ENCODE measurements at places on chromosomes 12 and 14.

DNA sequence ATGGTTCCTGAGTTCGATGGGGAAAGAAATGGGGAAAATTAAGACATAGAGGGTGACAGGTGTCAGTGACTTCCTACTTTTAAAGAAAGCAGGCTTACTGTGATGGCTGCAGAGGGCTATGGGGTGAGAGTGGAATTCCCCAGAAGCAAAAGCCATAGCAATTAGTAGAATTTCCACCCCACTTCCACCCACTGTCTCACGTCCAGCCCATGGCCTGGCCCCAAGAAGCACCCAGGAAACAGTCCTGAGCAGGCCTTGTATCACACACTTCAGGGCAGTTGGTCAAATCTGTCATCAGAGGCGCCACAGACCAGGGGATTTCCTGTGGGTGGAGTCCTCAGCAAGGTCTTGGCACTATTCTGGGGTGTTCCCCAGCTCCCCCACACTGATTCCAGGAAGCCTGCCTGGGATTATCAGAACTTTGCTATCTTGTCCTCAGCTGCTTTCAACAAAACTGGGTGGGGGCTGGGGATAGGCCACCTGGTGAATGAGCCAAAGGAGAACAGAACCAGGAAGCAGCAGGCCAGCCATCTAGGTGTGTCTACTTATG lies 120.1 kb upstream of the CCND2 start:
- DNase-seq: no peak

GRCh38 chr12:88351146-88351545 lies 209.0 kb downstream of the TMTC3 start:
- no peak for DNase-seq

DNA sequence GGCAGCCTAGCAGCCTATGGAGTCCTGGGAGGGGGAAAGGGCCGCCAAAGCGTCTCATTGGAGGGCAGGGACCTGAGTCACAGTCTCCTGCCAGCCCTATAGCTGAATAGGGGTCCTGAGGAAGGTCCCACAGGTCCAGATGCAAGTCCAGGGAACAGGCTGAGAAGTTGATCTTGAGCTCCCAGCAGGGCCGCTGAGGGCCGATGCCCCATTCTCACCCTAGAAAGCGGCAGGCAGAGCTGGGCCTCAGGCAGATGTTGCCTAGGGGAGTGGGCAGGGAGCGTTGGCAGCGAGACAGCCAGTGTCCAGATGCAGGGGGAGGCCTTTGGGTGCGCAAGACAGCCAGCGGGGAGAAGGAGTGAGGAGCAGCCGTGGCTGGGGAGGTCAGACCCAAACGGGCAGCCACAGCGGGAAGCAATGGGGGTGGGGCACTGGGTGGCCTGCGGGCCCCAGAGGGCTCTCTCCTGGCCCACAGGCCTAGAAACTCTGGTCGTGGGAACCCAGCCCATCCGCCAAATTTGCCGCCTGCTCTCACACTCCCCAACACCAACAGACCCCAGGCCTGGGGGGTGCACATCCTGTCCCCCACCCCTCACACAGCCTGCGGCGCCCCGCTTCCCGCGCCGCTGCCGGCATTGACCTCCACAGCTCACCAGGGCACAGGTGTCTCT lies 1.1 kb downstream of the HDAC7 start:
- DNase-seq: no peak

- DNase-seq: no peak
Observed at GRCh38 chr12:113479590-113480335, 8.1 kb upstream of the LHX5 start.

GRCh38 chr12:124445121-124445718 lies 122.2 kb downstream of the NCOR2 start:
- no peak for DNase-seq

DNA sequence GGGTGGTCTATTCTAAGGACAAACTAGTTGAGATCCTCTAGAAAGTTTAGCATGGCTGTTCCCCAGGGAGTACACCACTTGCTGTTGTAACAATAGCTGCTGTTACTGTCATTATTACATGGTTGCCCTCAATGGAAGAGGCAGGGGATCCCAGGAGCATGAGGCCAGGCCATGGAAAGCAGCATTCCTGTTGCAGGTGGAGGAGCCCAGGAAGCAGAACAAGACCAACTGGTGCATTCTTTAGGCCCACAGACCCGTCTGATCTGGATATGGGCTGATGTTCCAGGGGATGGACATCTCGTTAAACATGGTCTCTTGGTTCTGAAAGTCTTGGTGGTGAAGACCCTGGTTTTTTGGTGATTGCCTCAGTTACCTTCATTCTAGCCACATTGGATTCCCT lies 109.2 kb upstream of the WSCD2 start:
- no peak for DNase-seq

- no peak for DNase-seq
Observed at GRCh38 chr12:65613692-65614091, 210.6 kb upstream of the HMGA2 start.

DNA sequence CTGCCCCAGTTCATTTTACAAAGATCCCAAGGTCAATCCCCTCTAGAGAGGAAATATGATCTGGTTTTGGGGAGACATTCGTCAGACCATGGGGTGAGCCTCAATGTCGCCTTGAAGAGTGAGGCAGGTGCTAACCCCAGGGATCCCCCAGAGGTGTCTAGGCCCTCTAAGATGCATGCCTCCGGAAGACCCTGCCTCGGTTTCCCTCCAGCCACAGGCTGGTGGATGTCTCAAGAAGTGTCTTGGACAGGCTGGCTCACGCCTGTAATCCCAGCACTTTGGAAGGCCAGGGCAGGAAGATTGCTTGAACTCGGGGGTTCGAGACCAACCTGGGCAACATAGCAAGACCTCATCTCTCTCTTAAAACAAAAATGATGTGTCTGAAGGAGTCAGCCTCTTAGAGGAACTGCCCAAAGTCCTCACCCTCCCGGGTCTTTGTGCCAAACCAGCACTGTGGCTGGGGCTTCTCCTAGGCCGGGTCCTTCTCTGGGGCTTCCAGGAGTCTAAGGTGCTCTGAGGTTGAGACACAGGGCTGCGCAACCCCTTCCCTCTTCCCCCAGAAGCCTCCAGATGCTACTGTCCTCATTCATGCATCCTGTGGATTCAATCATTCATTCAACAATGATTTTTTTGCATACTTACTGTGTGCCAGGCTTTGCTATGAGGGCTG lies 24.7 kb upstream of the BEGAIN start:
- no peak for DNase-seq

DNA sequence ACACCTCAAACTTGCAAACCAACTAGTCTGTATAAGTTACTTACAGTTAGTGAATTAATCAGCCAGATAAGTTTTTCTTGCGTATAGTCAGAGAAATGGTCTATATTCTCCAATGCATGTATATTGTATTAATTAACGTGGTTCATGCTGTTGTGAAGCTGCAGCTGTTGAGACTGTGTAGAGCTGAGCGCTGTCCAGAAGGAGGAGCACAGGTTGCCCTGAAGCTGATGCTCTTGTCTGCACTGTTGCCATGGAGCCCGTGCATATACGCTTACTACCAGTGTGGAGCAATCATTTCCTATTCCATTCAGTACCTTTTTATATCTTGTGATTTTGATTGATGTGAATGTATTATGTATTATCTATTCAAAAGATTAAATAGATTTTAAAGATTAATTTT lies 74.3 kb upstream of the ARID2 start:
- DNase-seq: no peak

- DNase-seq: no peak
Observed at GRCh38 chr12:75212072-75212471, 2.4 kb upstream of the KCNC2 start.

DNA sequence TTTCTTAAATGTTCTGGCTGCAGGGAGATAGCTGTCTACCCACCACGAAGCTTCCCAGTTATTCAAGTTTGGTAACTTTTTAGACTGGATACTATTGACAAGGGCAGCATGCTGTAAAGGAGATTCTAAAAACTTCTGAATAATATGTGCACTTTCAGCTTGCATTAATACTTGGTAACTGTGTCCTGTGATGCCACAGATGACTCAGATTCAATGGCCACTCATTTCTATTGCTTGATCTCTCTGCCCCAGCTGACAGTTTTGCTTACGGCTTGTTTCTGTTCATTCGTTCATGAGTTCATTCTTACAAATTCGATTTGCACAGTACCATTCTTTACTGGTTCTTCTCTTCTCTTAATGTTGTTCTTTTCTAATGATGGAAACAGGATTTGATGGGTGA lies 142.8 kb downstream of the PELI2 start:
- no peak for DNase-seq

- DNase-seq: no peak
Observed at GRCh38 chr12:19461999-19462398, 22.7 kb downstream of the AEBP2 start.

DNA sequence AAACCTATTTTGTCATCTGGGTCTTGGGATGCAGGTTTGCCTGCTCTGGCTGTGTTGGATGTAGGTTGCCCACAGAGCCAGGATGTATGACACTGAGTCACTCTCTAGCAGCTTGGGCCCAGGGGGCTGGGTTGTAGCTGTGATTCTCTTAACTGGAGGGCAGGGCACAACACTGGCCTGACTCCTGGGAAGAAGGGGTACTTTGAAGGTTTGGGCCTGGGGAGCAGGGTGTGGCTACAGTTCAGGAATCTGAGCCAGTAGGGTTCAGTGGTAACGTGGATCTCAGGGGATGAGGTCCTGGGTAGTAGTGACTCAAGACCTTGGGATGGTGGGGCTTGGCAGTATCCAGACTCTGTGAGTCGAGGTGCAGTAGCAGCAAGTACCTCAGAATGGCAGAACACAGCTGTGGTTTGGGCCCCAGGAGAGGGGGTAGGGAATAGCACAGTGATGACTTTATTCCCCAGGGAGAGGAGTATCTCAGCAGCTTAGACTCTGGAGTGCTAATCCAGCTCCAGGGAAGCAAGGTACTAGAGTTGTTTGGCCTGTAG lies 25.7 kb downstream of the TBC1D15 start:
- DNase-seq: no peak

GRCh38 chr14:92846162-92846897 lies 52.2 kb downstream of the GOLGA5 start:
- no peak for DNase-seq

- no peak for DNase-seq
Observed at GRCh38 chr14:94177806-94178205, 3.7 kb downstream of the PPP4R4 start.

DNA sequence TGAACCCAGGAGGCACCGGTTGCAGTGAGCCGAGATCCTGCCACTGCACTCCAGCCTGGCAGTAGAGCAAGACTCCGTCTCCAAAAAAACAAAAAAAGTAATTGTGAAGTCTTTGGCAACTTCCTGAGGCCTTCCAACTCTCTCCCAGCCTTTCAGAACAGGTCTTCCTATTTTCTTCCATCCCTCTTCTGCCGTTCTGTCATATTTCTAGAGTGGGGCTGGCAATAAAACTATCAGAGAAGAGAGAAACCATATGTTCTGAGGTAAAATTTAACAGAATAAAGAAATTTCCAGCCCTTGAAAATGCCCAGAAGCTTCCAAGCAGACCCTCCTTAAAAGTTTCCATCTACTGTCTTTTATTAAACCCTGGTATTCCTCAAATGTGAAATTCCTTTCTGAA lies 100.4 kb downstream of the HMGA2 start:
- DNase-seq: no peak

DNA sequence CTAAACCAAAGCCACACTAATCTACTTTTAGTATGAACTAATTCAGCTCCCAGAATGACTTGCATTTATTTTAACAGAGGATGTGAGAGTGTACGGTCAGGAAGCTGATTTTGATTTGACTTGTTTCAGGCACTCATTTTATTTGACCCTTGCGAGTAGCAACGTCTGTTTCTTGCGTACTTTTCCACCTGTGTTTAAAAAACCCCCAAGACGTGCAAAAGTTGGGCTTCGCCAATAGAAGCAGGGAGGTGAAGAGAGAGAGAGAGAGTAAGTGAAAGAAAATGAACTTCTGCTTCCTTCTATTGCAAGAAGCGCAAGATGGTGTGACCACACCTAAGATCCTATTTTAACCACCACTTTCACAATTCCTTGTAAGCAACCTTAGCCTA lies 6.7 kb upstream of the SLC15A4 start:
- no peak for DNase-seq

- DNase-seq: no peak
Observed at GRCh38 chr12:1391722-1392121, 202.7 kb downstream of the FBXL14 start.

- no peak for DNase-seq
Observed at GRCh38 chr12:40310211-40310610, 85.4 kb downstream of the LRRK2 start.

- DNase-seq: no peak
Observed at GRCh38 chr12:122471324-122472226, 29.2 kb downstream of the ZCCHC8 start.

- DNase-seq: no peak
Observed at GRCh38 chr12:132619386-132620112, 973 bp downstream of the P2RX2 start.

DNA sequence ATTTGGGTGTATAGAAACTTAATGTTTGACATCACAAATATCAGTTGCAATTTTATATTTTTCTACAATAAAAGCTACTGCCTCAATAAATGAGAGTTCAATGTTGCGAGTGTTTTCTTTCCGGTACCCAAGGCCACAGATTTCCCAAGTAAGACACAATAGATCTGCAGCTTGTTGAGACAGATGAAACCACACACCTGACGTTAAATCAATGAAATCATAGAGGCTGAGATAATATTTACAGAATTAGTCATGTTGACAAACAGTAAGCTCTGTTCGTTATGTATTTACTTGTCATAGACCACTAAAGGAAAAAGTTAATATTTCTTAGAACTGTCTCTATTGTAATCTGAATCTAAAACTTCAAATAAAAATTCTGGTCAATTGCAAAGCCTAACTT lies 49.2 kb upstream of the PTHLH start:
- DNase-seq: no peak

- DNase-seq: no peak
Observed at GRCh38 chr14:100780246-100780645, 45.7 kb upstream of the MEG3 start.

GRCh38 chr12:46368138-46368537 lies 4.4 kb downstream of the SLC38A2 start:
- DNase-seq: no peak

DNA sequence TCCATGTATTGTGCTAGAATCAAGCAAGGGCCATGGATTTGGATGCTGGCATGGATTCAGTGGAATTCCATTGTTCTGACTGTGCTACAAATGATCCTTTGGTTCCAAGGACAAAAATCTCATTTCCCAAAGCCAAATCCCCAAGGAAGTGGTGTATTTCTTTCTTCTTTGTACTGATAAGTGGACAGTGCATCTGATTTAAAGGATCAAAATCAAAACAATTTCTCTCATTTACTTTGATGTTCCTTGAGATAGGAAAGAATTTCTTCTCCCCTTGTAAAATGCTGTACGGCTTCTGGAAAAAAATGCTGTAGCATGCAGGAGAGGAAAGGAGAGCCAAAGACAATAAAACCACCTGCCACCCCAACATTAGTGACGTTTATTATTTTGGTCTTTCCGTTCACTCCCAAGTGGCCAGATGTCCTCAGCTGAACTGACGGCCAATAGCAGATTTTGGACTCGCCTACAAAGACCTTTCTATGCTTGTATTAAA lies 185.7 kb downstream of the PRKD1 start:
- no peak for DNase-seq

- DNase-seq: no peak
Observed at GRCh38 chr12:131003716-131004045, 50.0 kb downstream of the ADGRD1 start.

Measured in esophagus squamous epithelium (tissue), 5 donors.